Activated naive CD8-positive, alpha-beta T cell treated with anti-CD3 and anti-CD28 coated beads, Interleukin-2, amount 50 U/mL, for 24 hours (primary cell): ENCODE measurements at places on chromosomes 7 and 10.

GRCh38 chr7:6691103-6691502 lies 15.6 kb downstream of the ZNF12 start:
- DNase-seq: no peak

DNA sequence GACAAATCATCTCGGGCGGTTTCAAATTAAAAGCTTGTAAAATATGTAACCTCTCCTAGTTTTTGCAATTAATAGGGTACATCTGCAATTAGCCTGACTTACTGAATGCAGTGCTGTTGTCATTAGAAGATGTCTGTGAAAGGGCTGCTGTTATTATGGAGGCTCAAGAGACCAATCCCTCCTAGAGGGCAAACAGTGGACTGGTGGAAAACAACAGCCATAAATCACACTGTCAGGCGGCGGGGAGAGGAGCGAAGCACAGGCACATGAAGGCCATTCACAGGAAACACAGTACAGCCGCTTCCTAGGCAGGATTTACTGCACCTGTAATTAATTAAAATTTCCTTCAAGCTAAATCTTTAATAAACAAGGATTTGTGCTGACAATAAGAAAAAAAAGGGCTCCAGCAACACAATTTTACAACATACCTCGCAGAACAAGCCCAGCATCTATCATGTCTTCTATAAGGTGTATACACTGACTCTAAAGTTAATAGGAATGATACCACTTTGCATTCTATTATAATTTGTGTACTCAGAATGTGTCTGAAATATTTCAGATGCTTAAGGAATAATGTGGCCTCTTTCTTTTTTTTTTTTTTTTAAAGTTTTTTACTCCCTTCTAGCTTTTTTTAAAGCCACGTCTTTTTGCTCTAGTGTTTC lies 50.7 kb downstream of the ERCC6 start:
- no peak for DNase-seq

- no peak for DNase-seq
These were observed 276.9 kb downstream of the BAMBI start for GRCh38 chr10:28954211-28954610.

- no peak for DNase-seq
These were observed 39.1 kb downstream of the CDK6 start for GRCh38 chr7:92797284-92797683.

DNA sequence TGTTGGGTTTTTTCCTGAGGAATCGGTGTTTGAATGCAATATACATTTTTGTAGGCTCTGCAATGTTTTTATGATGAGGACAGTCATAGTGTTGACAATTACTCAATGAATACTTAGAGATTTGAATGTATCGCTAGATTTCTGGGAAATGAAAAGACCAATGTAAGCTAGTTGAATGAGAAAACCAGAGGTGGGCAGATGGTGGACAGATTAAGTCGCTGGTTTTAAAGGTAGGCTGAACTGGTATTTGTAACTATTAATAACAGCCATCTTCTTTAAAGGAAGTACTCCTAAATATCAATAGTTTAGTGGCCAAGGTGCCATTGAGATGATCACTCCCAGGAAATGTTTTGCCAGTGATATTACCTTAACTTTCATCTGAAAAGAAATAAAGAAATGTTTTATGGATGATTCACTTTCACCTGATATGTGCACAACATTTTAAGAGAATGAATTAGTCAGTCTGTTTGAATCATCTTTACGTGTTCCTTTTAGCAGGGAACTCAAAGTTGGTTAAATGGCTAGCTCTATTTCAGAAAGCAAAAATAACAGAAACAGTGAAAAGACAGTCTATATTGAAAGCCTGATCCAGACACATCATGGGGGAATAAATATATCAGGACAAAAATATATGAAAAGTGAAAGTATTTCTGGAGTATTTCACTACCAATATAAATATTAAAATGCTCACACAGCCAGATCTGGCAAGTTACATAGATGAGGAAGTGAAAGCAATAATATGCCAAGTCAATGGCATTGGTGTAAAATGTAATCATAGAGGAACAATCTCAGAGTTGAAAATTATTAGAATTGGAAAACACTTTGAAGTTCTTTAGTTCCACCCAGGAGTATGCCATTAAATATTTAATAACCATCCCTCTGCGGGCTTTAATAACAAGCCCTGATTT lies 20.7 kb downstream of the MET start:
- no peak for DNase-seq

DNA sequence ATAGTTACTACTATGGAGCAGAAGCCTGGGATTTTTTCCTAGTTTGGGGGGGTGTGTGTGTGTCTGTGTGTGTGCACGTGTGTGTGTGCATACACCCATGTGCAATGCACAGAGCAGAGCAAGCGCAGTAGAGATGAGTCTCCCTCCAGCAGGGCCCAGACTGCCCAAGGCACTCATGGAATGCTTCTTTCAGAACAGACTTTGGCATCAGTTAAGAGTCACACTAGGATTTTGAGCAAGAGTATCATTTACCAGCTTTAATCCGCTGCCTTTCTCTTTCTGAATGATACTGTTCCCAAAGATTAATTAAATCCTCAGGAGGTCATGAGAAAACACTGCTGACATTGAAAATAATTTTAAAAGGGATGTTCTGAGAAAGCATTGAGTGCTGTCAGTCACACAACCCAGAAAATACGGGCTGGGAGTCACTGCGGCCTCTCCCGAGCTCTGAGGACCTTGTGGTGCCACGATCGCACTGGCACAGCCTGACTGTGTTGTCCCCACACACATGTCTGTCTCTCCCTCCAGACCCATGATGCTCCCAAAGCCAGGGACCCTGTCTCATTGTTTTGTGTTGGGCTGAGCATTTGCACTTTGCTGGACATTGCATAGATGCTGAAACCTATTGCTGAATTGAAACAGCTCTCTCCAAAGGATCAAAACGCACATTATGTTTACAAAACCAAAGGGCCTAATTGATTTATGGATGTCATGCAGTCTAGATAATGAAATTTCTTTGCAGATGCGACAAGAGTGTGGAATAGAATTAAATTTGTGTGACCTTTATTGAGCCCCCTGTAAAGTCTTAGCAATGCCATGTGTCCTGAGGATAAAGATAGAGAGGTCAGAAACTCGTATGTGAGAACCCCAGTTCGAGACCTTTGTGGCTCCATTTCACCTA lies 54.7 kb upstream of the FIGNL1 start:
- DNase-seq: no peak

GRCh38 chr7:7757576-7757975 lies 39.2 kb upstream of the RPA3 start:
- no peak for DNase-seq

GRCh38 chr10:86706401-86706841 lies 38.1 kb downstream of the LDB3 start:
- DNase-seq: no peak

GRCh38 chr10:697097-697875 lies 7.8 kb upstream of the DIP2C start:
- no peak for DNase-seq

DNA sequence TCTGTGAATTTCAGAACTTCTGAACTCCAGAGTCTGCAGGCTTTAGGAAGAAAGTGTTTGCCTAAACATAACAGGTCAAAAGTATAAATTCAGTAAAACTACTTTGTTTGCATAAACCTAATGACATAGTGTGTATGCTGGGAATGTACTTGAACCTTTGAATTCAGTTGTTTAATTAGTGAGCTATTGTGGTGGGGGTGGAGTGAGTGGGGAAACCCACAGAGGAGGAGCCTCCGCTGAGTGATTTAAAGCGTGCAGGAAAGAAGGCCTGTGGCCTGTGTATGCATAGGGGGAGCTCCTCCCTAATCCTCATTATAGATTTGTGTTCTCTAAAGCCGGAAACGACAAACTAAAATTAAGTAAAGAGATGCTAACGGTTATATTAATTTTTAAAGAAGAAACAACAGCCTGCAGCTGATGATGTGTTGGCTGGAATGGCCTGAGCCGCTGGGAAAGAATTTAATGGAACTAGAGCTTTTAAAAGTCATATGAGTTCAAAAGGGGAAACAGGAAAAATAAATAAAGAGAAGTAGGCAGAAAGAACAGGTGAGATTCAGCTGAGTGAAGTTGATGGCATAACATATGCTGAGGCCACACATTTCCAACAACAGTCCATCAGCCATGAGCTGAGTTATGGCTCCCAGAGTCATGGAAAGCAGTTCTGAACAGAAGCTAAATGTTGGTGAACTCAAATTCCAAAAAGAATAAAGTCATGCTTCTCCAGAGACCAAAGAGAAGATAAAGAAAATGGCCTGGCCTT lies 595.0 kb downstream of the GRM8 start:
- DNase-seq: no peak

- DNase-seq: no peak
These were observed 164.6 kb downstream of the AVL9 start for GRCh38 chr7:32659853-32660252.

- no peak for DNase-seq
These were observed 122.8 kb upstream of the RHOBTB1 start for GRCh38 chr10:61066661-61067344.

DNA sequence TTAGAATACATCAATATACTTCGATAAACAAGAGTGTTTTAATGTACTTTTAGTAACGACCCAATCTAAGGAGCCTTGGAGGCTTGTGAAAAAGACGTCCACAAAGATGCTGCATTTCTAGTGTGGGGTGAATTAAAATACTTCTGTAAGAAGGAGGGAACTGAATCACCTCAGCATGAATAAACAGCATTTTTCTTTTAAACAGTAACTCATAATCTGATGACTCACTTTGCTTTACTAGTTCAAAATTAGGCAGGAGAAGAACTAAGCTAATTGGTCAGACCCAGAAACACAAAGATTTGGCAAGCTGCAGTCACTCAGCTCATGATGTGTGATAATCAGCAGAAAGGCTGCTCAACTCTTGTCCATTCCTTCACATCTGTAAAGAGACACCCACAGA lies 24.2 kb downstream of the NCOA4 start:
- DNase-seq: no peak

DNA sequence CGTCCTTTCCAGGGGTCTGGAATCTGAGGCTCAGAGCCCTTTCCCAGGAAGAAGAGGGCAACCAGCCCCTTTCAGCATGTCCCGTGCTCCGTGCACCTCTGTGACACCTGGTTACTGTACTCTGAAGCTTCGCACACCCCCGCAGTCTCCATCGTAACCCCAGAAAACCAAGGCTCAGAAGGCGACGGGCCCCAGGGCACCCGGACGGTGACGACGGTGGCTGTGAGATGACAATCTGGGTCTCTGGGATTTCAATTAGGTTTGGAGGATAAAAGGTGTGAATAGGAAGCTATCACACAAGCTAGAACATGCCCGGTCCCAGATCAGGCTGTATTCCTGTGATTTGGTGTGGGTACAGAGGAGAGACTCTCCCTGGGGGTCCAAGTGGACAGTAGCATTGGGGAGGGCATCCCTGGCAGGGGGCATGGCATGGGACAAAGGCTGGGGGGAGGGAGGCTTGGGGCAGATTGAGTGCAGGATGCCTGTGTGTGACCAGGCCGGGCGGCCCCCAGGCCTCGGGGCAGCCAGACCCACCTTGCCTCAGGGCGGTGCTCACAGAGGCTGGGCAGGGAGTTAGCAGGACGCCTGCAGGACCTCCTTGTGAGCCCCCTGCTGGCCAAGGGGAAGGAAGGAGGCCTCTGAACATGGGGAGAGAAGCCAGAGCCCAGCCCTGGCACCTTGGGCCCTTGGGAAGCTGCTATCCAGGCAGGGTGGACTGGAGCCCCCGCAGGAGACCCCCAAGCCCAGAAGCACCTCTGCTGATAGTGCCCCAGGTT lies 23.4 kb upstream of the PSMG3 start:
- DNase-seq: no peak

GRCh38 chr10:36362257-36362656 lies 720.2 kb upstream of the FZD8 start:
- no peak for DNase-seq

DNA sequence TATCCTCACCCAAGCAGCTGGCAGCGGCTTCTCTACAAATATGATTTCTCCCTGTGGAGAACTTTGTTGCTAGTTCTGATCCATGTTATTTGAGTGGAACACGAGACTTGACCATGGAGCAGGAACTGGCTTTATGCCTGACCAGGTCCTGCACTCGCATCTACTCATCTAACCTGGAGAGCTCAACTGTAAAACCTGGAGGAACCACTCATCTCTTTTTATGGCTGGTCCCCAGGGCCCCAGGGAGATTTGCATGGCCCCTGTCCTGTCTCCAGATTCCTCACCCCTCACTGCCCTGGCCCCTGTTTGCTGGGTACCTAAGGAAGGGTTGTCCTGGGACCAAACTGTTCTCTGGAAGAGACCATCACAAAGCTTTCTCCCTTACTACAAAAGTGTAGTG lies 16.0 kb downstream of the TCAF1 start:
- DNase-seq: no peak

- DNase-seq: no peak
These were observed 97.9 kb downstream of the TSPAN12 start for GRCh38 chr7:120760050-120760449.

- no peak for DNase-seq
These were observed 13.2 kb downstream of the PCLO start for GRCh38 chr7:83149466-83149865.

DNA sequence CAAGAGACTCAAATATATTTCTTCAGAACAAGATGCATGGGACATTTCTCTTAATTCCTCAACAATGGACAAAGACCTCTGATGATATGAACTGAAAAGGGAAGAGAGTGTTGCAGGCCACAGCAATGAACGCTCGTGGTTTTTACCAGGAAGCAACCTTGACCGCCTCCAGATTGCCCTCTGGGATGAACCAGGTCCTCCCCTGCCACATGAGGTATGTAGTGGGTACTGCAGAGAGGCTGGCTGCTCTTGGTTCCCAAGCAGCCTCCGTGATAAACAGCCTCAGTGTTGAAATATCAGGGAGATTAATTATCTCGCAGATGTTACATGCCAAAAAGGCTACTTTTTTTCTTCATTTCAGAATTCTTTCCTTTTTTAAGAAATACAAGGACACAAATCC lies 338.8 kb downstream of the ELMO1 start:
- no peak for DNase-seq

- no peak for DNase-seq
These were observed 43.4 kb downstream of the ADCYAP1R1 start for GRCh38 chr7:31095286-31096197.

GRCh38 chr10:77699080-77699645 lies 61.6 kb upstream of the KCNMA1 start:
- DNase-seq: no peak

DNA sequence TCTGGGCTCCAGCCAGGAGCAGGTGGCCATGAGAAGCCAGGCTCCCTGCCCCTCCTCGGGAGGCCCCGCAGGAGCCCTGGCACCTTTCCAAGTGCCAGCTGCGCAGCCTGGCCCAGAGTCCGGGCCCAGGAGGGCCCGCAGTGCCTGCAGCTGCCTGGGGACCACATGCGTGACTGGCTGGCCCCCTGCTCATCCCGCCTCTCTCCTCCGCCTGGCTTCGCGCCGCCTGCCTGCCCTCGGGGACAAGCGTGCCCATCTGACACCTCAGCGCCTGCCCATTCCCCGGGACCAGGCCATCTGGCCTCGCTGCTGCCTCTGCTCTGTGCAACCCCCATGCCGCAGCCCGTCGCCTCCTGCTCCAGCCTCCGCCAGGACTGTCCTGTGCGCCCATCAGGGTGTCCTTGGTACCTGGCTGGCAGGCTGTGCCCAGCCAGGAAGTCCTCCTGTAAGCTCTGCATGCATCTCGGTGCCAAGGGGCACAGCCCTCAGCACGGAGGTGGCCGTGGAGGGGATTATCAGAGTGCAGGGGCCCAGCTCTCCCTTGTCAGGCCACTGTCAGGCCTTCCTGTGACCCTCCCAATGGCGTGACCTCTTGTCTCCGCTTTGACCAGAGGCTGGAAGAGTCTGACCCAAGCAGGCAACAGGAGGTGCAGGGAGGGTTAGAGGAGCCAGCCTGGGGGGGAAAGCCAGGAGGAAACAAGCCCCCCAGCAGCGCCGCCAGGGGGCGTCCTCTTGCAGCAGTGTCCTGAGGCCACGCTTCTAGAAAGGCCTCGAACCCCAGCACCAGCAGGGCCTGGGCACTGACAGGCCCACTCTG lies 50.5 kb downstream of the TMEM209 start:
- DNase-seq: no peak

- DNase-seq: no peak
These were observed 33.9 kb downstream of the SPDYE17 start for GRCh38 chr7:76998285-76998589.
